ENCODE measurements at places on chromosomes 4 and X.
A peak's percentile ranks its signal among the peaks of the same experiment; 100 is the strongest.

DNA sequence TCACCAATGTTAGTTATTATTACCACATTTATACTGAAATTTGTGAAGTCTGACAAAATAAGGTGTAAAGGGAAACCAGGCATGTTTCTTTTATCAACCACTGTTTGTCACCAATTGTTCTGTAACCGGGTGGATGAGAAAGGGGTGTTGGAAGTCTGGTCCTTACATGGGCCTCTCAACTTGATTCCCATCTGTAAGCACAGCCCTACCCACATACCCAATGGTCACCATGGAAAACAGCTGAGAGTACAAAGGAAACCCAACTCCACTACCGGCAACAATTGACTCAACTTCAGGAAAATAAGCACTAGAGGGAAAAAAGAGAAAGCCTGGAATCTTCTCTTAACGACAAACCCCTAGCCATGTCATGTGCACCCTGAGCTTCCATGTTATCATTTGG, 70.8 kb upstream of the PTCHD1 start:
- DNase-seq, result no peak

- DNase-seq, result no peak
Observed at GRCh38 chr4:55807556-55807955, 12.0 kb upstream of the EXOC1L start.

GRCh38 chr4:7624396-7624980, 189.8 kb upstream of the PSAPL1 start:
- DNase-seq, result no peak

- no peak for DNase-seq
Observed at GRCh38 chr4:112751447-112751846, 114.5 kb downstream of the LARP7 start.

DNA sequence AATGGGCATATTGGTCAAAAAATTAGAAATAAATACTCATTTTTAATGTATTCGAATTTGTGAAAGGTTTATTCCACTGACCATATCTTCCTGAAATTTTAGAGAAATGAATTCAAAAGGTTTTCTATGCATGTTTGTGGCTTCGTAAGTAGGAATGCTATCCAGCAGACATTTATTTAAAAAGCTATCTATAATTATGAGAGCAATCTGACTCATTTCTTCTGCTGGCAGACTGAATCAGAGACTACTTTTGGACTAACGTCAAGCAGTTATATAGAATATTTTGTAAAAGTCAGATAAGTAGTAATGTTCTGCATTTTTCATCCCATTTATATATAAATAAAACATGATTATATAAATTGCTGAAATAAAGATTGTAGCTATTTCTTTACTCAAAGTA, 125.0 kb downstream of the SPCS3 start:
- DNase-seq, result peak; percentile 88

DNA sequence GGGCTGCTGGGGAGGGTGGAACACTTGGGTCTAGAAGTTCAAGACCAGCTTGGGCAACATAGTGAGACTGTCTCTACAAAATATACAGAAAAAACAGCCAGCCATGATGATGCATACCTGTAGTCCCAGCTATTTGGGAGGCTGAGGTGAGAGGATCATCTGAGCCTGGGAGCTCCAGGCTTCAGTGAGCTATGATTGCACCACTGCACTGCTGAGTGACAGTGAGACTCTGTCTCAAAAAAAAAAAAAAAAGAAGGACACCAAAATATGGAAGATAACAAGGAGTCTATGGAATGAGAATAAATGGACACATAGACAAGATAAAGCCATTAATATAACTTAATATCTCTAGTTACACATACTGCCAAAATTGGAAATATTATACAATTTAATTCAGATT, 62.7 kb upstream of the IL15 start:
- DNase-seq, result no peak

DNA sequence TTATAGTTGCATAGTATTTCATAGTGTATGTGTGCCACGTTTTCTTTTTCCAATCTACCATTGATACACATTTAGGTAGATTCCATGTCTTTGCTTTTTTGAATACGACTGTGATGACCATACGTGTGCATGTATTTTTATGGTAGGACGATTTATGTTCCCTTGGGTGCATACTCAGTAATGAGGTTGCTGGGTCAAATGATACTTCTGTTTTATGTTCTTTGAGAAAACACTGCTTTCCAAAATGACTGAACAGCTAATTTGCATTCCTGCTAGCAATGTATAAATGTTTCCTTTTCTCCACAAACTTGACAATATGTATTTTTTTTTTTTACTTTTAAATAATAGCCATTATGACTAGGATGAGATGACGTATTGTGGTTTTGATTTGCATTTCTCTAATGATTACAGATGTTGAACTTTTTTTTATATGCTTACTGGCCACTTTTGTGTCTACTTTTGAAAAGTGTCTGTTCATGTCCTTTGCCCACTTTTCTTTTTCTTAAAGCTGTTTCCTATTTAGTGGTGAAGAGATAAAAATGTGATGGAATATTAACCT, 969.5 kb upstream of the NDST4 start:
- DNase-seq, result no peak

GRCh38 chrX:136728393-136728792, 52.3 kb downstream of the ARHGEF6 start:
- DNase-seq, result no peak

DNA sequence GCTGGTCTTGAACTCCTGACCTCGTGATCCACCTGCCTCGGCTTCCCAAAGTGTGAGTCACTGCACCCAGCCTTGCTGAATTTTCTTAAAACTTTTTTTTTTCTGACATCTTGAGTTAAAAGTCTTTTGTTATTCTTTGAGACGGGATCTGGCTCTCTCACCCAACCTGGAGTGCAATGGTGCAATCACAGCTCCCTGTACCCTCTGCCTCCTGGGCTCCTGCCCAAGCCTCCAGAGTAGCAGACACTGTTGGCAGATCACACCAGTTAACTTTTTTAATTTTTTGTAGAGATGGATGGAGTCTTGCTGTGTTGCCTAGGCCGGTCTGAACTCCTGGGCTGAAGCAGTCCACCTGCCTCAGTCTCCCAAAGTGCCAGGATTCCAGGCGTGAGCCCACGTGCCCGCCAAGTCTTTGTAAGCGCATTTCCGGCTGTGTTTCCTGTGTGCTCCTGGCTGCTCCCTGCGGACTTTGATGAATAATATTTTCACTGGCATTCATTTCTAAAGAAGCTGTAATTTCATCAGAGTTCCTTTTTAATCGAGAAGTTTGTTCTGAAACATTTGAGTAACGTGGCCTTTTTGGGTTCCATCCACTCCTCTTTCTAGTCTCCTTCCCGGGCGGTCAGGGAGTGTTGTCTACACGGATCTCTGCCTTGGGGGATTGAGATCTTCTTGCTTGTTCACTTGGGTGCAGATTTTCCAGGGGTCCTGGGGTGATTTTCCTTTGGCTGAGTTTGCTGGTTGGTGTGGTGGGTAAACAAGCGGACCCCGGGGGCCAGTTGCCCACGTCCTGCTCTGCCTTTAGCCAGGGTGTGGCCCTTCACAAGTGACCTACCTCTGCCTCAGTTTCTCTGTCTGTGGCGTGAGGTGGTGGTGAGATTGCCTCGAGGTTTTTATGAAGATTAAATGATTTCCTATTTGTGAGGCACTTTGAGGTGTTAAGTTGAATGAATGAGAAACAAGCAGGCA, 44.4 kb downstream of the PCGF3 start:
- DNase-seq, result peak; percentile 87

DNA sequence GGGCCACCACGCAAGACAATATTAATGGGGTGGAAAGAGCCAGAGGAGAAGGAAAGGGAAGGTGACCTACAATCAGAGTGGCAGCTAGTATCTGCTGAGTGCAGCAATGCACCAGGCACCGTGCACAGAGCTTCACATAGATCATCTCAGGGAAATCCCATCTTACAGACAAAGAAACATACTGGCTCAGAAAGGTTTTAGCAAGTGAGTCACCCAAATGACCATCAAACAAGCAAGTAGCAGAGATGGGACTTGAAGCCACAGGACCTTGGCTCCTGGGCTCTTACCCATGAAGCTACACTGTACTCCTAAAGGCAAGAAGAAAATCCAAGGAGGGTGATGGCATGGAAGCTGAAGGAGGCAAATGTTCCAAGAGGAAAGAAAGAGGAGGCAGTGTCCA, 6.8 kb downstream of the ANXA5 start:
- DNase-seq, result peak; percentile 43

DNA sequence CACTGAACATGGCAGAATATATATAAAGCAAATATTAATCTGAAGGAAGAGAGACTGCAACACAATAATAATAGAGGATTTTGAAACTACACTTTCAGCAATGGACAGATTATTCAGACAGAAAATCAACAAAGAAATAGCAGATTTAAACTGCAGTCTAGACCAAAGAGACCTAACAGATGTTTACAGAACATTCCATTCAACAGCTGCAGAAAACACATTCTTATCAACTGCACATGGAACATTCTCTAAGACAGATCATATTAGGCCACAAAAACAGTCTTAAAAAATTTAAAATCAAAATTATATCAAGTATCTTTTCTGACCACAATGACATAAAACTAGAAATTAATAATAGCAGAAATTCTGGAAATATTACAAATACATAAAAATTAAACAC, 27.1 kb downstream of the CENPE start:
- DNase-seq, result no peak

DNA sequence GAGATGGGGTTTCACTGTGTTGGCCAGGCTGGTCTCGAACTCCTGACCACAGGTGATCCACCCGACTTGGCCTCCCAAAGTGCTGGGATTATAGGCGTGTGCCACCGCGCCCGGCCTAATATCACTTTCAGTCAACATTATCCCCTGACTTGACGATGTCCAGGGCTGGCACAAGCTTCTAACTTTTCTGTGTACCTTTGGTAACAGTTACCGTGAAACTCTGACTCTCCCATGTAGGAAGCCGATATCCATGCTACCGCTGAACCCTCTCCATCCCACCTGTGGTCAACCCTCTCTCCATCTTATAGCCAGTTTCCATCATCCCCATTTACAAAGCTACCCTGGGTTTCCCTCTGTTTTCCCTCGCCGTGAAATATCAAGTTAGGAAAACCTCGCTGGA, 77.5 kb downstream of the CRLF2 start:
- no peak for DNase-seq
